Stimulated activated CD4-positive, alpha-beta T cell treated with anti-CD3 and anti-CD28 coated beads, Interleukin-4, amount 100 ng/mL, for 1 hour (primary cell): ENCODE measurements at places on chromosomes 6 and 20.

DNA sequence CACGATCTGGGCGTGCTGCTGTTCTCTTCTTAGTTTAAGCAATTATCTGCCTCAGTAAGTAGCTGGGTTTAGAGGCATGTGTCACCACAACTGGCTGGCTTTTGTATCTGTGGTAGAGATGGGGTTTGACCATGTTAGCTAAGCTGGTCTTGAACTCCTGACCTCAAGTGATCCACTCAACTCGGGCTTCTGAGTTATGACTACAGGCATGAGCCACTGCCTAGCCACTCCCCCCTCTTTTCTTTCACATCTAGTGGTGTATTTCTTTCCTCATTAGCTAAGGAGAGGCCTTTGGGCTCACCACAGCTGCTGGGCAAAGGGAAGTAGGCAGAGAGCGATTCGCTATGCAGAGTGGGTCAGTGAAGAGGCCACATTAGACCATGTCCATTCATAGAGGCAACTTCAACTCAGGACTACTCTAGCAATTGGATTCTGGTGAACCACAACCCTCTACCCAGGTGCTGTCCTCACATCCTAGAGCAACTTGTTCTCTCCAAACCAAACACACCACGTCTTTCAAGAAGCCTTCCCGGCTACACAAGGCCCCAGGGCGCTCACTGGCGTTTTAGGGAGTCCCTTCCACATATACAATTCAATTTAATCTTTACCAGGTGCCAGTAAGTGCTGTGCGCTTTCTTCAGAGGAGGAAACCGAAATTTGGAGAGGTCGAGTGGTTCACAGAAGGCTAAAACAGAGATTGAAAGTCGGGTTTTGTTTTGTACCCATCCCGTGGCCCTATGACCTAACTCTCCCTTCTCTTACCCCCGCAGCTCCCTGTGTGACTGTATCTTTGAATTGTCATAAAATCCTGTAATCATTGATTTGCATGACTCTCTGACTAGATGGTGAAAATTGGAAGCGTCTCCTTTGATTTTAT, 26.5 kb upstream of the GFOD1 start:
- no peak for DNase-seq

GRCh38 chr6:36824253-36824652, 15.0 kb downstream of the CPNE5 start:
- DNase-seq: no peak

- no peak for DNase-seq
Measured at GRCh38 chr6:108113557-108114519, 39.3 kb upstream of the OSTM1 start.

GRCh38 chr6:45667300-45667699, 289.6 kb upstream of the SUPT3H start:
- DNase-seq: no peak

DNA sequence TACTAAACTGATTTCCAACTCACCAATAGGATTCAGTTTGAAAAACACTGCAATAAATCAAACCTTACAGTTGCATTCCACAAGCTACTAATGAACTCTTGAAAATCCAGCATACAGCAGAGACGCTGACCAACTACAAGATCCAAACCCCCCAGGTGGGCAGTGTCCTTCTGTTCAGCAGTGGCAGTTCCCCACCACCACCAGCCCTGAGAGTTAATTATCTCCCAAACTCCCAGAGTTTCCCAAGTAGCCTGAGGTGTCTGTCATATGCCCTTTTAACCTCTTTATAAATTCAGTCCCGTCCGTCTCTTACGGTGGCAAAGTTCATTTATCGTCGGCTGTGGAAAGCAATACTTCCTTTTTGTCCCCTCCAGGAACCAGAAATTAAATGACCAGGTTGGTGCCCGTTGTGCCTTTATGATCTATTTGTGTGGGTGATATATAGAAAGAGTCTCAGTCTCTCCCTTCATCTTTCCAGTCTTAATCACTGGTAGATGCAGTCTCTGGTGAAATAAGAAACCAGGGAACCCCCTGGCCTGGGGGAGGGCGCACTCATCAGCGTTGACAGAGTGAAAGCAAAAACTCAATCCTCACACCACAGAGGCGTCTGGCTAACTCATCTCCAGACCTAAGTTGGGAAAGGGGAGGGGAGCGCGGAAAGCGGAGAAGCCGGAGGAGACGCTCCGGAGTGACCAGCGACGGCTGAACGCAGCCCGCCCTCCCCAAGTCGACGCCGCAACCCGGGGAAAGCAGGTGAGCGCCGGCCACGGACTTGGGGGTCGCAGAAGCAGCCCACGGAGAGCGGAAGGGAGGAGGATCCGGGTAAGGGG, 717 bp downstream of the MRPL14 start:
- DNase-seq: peak; percentile 81

- no peak for DNase-seq
Measured at GRCh38 chr6:157089258-157089657, 234.1 kb downstream of the TMEM242 start.

GRCh38 chr6:33139596-33140206, 52.6 kb downstream of the COL11A2 start:
- DNase-seq: no peak

DNA sequence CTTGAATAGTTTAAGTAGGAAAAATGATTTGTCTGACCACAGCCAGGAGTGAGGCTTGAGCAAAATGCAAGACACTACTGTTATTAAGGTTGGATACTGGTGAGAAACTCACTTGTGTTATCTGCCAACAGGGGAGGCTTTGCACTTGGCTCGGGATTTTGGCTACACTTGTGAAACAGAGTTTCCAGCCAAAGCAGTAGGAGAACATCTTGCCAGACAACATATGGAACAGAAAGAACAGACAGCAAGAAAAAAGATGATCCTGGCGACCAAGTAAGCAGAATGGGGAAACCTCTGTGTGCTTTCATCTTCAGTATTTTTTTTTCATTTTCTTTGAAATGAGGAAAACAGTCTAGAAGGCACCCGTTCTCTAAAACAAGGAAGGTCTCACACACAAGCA, 31.6 kb downstream of the TFAP2D start:
- DNase-seq: no peak

DNA sequence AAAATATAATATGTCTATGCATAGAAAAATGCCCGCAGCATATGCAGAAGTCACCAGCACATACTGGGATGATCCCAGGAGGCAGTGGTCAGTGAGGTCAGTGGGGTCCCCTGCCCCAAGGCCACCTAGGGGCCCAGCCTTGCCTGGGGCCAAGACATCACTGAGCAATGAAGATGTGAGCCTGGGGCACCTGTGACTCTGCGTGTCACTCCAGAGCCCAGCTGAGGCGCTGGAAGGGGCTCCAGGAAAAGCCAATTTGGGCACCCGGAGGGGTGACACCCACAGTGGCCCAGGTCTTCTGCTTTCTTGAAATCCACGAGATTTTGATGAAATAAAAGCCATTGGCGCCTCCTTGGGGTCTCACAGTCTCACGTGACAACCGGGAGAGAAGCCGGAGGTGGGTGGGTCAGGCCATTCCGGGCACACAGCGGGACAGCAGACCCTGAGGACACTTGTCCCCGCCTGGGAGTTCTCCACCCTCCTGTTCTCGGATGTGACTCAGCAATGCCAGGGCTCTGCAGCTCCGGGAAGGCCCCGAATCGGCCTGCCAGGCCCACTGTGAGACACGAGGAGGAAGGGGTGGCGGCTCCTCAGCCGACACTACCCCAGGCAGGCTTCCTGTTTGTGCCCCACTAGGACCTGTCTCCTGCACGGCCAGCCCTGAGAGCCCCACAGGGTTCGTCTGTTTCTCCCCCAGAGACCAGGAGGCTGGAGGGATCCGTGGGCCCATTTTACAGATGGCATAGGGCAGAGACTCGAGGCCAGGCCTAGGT, 24.4 kb upstream of the SLCO4A1 start:
- DNase-seq: peak; percentile 51

GRCh38 chr6:1502041-1502440, 107.7 kb upstream of the FOXC1 start:
- DNase-seq: no peak

- no peak for DNase-seq
Measured at GRCh38 chr6:141598487-141598886, 534.2 kb upstream of the GJE1 start.

GRCh38 chr6:38436726-38437465, 202.8 kb downstream of the BTBD9 start:
- no peak for DNase-seq

- no peak for DNase-seq
Measured at GRCh38 chr6:124132256-124132655, 328.6 kb downstream of the NKAIN2 start.

DNA sequence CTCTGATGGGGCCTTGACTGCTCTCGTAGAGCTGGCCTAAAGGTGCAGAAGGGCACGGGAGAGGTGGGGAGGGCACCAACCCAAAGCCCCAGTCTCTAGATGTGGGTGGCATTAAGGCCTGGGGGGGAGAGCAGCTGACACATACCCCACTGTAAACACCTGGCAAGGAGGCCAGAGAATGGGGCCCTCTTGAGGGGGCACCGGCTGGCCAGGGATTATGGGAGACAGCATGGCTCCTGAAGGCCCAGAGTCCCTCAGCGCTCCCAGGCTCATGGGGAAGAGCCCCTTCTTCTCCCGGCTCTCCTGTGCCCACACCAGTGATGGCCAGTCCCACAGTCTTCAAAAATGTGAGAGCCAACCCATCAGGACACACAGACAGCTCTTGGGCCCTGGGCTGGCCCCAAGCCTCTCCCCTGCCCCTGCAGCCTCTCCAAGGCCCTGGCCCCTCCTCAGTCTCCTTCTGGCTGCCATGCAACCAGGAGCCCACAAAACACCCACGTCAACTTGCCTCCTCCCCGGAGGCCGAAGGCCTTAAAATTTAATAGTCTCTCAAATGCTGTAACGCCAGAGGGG, 58.2 kb upstream of the FOXP4 start:
- no peak for DNase-seq

GRCh38 chr20:23683281-23683680, 5.6 kb downstream of the CST4 start:
- no peak for DNase-seq

DNA sequence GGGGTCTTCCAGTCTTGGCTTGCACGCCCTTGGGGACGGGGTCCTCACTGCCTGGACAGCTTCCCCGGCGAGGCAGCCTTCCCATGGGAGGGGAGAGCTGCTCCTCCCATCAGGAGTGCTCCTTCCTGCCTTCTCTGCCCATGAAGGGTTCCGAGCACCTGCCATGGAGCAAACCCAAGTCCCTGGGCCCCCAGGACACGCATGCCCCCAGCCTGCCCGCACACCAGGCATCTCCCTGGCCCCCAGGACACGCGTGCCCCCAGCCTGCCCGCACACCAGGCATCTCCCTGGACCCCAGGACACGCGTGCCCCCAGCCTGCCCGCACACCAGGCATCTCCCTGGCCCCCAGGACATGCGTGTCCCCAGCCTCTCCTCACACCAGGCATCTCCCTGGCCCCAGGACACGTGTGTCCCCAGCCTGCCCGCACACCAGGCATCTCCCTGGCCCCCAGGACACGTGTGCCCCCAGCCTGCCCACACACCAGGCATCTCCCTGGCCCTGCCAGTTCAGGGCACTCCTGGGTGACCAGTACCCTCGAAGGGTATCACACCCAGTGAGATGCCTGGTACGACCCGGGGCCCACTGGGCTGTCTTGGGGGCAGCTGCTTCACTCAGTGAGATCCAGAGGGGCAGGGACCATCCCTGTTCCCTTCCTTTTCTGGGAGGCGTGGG, 21.7 kb downstream of the COL20A1 start:
- no peak for DNase-seq
